HFFc6 (cell line): ENCODE measurements at places on chromosomes 16 and 17. TPM values are rescaled to one million over a fixed set of nuclear protein-coding genes. Genes with fewer than 3 reads are reported as not detected.

GRCh38 chr16:58535100-58535499 lies 19.8 kb downstream of the SETD6 start:
- DNase-seq: no peak

The KRT24 gene
- total RNA-seq: not detected in 2 replicates

GRCh38 chr16:6611535-6611934 lies 721.1 kb upstream of the RBFOX1 start:
- DNase-seq: no peak

- no peak for DNase-seq
These were observed 84.9 kb downstream of the TEX14 start for GRCh38 chr17:58606934-58607333.

- DNase-seq: no peak
These were observed 2.6 kb downstream of the ATP2A3 start for GRCh38 chr17:3961564-3962047.

GRCh38 chr17:36482611-36483504 lies 3.6 kb upstream of the ZNHIT3 start:
- peak; percentile 38 for DNase-seq

- no peak for DNase-seq
These were observed 6.6 kb upstream of the CNGB1 start for GRCh38 chr16:57977418-57978069.

DNA sequence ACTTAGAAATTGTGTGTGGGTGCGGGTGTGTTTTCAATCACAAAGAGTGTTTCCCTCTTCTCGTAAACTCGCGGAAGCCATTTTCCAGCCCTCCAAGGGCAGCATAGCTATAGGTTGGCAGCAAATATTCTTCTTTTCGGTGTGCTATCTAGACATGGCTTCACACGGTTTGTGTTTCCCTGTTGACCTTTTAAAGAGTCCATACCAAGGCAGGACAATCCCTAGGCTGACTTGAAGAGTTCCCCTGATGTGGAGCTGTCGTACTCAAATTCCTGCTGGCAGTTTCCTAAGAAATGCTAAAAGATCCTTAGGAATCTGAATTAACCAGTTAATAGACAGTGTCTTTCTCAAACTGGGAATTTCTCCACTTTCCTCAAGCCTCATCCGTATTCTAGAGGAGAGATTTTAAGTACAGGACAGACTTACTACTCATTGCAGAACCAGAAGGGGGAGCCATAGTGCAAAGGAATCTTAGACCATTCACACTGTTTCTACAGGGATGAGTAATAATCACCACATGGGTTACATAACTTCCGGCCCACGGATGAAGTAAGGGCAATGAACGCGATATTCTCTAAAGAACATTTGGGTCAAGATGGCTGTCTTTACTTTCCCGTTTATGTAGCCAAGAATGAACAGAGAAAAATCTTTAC lies 288.6 kb upstream of the ELAC2 start:
- DNase-seq: peak; percentile 78

The ITGAX gene
- not detected in 3 replicates for total RNA-seq

GRCh38 chr16:67800338-67800926 lies 5.9 kb downstream of the RANBP10 start:
- DNase-seq: no peak

- no peak for DNase-seq
These were observed 46.3 kb downstream of the CYB5D2 start for GRCh38 chr17:4189280-4189679.

The TEKT5 gene
- total RNA-seq: not detected in 3 replicates

GRCh38 chr16:23642246-23642774 lies 1.0 kb downstream of the DCTN5 start:
- no peak for DNase-seq

DNA sequence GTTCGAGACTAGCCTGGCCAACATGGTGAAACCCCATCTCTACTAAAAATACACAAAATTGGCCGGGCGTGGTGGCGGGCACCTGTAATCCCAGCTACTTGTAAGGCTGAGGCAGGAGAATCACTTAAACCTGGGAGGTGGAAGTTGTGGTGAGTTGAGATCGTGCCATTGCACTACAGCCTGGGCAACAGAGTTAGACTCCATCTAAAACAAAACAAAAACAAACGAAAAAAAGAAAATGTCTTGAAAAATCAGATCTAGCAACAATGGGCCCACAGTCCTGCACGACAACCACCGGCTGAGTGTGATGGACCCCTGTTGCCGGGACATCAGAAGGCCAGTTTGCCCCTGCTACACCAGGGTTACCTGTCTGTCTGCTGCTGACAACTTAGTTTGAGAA lies 3.9 kb upstream of the RMI2 start:
- DNase-seq: no peak

- DNase-seq: peak; percentile 74
These were observed 41.1 kb upstream of the TANGO6 start for GRCh38 chr16:68802190-68802589.

DNA sequence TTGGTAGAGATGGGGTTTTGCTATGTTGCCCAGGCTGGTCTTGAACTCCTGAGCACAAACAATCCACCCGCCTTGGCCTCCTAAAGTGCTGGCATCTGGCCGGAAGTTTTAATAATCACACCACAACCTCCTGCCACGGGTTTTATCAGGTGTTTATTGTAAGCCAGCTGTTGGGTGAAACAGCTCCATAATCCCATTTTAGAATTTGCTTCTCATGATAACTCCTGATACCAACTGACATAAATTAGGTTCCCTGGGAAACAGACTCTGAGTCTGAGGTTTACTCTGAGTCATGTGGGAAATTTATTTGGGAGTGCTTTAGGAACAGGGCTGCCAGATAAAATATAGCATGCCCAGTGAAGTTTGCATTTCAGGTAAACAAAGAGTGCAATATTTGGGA lies 122.6 kb upstream of the MED13 start:
- DNase-seq: peak; percentile 52

The ITGB4 gene
- 0.42 to 1.0 TPM (median 0.56 TPM) in 3 replicates for total RNA-seq

The CDH1 gene
- total RNA-seq: 0.36 to 0.66 TPM (median 0.48 TPM) in 3 replicates

GRCh38 chr17:4506892-4507291 lies 8.2 kb downstream of the SPNS2 start:
- DNase-seq: no peak

The SLFN12 gene
- 25.9 to 33.7 TPM (median 33.5 TPM) in 3 replicates for total RNA-seq

- DNase-seq: peak; percentile 92
These were observed at the start of the genes COX4I1 and EMC8 for GRCh38 chr16:85799497-85800320. COX4I1 (plus strand) TSS chr16:85799695; CDS start chr16:85801206, 1,511 bp downstream. EMC8 (minus strand) TSS chr16:85799544; CDS start chr16:85799295, 249 bp downstream.

- no peak for DNase-seq
These were observed 101.3 kb upstream of the CHMP6 start for GRCh38 chr17:80890196-80890920.

DNA sequence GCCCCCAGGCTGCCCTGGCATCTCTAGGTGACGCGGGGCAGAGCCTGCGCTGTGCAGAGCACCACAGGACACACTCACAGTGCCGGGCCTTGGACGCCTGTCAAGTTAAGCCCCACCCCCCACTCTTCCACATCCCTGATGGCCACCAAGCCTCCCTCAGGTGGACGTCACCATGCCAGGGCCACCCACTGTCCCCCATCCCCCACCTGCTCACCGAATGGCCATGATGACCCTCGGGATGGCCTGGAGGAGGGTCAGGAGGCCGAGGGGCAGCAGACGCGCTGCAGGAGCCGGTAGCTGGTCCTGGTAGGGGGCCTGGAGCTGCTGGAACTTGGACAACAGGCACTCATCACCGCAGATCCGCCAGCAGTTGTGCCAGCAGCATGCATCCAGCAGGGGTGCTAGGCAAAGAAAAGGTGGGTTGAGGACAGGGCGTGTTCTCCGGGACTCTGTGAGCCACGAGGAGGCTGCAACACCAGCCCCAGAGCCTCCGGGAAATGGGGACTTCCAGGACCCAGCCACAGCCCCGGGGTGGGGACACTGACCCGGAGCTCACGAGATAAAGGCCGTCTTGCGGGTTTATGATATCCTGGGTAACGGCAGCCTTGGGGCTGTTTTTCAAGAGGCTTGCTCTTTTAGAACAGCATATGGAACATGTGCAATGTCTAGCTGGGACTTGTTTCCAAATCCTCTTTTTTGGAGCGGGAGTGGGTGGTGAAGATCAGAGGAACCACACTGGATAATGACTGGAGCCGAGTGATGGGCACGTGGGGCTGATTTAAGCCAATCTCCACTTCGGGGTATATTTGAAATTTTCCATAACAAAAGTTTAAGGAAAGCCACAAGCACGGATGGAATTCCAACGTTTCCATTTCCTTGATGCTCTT lies 11.4 kb downstream of the C16orf95 start:
- peak; percentile 66 for DNase-seq

- no peak for DNase-seq
These were observed 10.4 kb upstream of the HERPUD1 start for GRCh38 chr16:56921571-56921970.

The CCL14 gene
- not detected in 3 replicates for total RNA-seq

- DNase-seq: no peak
These were observed 16.0 kb downstream of the HOXB4 start for GRCh38 chr17:48561884-48562810.

The KRTAP4-1 gene
- not detected in 2 replicates for total RNA-seq

- peak; percentile 62 for DNase-seq
These were observed 26.9 kb upstream of the XYLT1 start for GRCh38 chr16:17497648-17498047.

DNA sequence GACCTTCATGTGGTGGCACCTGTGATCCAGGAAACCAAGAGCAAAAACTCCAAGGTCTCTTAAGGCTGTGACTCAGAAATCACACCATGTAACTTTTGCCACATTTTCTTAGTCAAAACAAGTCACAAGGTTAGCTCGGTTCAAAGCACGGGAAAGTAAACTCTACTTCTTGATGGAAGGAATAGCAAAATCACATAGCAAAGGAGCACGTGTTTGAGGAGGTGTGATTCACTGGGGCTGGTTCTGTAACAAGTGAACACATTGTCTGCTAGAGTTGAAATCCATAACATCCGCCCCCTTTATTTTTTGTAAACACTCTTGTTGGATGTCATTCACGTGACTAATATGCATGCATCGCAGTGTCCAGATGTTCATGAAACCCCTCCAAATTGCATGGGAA lies 415.0 kb upstream of the MAF start:
- no peak for DNase-seq

GRCh38 chr17:76934561-76935320 lies 66.5 kb downstream of the MGAT5B start:
- no peak for DNase-seq

DNA sequence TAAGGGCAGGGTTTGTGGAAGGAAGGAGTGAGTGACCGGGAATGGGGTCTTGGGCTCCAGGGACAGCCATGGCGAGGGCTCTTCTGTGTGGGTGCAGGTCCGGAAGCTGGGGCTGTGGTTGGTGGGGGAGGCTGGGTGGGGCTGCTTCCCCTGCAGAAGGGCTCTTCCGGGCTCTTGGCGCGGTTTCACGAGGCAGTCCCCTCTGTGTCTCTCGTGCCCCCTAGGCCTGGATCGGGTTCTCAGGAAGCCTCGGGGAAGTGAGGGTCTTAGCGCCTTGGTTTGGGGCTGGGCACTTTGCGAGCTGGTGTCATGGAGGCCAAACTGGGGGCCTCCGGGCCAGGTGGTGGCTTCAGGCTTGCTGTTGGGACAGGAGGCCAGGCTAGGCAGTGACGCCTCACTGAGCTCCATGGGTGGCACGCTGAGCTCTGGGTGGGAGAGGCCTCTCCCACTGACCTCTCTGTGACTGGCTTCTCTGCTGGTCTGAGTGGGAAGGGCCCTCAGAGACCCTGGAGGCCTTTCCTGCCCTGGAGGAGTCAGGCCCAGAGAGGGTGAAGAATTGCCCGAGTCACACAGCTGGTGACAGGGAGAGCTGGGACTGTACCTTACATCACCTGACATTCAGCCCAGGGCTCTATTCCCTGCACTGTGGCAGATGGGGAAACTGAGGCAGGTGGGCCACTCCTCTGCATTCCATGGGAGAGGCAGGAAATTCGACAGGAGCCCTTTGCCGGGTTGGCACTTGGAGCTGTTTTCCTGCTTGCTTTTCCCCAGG lies 8.2 kb downstream of the ADCY7 start:
- no peak for DNase-seq

The STAT3 gene
- total RNA-seq: 66.4 to 69.0 TPM (median 68.7 TPM) in 3 replicates

DNA sequence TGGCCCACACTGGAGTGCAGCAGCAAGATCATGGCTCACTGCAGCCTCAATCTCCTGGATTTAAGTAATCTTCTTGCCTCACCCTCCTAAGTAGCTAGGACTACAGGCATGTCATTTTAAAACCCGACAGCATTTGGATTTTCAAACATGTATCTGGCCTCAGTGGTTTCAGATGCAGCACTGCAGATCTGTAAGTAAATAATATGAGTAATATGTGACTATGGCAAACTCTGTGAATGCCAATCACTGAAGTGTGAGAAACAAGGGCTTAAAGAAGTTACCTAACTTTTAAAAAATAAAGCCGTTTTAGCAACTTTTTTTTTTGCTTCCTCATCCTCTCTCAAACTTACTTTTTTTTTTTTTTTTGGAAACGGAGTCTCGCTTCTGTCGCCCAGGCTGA lies 11.9 kb downstream of the CEP20 start:
- DNase-seq: no peak

GRCh38 chr17:4980644-4981216 lies 6.7 kb downstream of the CAMTA2 start:
- DNase-seq: no peak

DNA sequence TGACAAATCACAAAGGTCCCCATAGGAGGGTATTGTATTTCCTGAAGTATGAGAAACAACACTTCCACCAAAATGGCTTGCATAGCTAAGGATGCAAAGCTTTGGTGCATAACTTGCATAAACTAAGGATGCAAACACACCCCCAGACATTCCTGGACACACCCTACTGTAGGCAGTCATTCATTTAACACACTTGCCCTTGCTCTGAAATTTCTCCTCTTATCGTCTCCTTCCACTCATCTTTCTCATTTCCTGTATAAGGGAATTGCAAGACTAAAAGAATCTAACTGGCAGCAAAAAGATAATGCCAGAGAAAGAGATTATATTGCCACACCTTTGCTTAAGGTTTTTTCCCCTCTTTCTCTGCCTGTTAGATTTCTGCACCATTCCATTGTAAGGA lies 28.3 kb downstream of the CHD9 start:
- peak; percentile 47 for DNase-seq

The SLC16A11 gene
- total RNA-seq: not detected in 3 replicates

The NPIPB8 gene
- total RNA-seq: not detected in 3 replicates

The PNPO gene
- total RNA-seq: 44.4 to 55.9 TPM (median 46.3 TPM) in 3 replicates

The NOG gene
- 18.6 and 19.4 TPM in 2 replicates for total RNA-seq

DNA sequence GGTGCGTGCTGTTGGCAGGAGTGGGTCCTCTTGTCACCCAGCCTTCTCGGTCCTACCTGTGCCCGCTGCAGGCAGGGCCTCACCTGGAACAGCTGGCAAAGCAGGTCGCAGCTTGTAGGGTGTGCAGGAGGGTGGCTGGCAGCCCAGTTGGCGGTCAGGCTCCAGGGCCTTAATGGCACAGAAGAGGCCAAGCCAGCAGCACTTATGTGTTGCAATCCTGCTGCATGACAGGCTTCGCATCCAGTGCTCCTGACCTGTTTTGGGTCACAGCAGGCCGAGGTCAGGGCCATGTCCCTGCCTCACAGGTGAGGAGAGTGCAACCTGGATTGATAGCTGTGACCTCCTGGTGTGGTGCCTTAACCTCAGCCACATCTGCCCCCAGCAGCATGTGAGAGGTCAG lies 31.9 kb downstream of the ZC3H18 start:
- DNase-seq: no peak

- no peak for DNase-seq
These were observed 136.3 kb downstream of the BANP start for GRCh38 chr16:88087517-88087877.

GRCh38 chr16:50535506-50536257 lies 12.5 kb upstream of the NKD1 start:
- DNase-seq: no peak

GRCh38 chr17:72545766-72546165 lies 424.9 kb downstream of the SOX9 start:
- DNase-seq: peak; percentile 36
